Brain (organoid and tissue), 16 donors: ENCODE measurements at places on chromosomes 12 and 14.

DNA sequence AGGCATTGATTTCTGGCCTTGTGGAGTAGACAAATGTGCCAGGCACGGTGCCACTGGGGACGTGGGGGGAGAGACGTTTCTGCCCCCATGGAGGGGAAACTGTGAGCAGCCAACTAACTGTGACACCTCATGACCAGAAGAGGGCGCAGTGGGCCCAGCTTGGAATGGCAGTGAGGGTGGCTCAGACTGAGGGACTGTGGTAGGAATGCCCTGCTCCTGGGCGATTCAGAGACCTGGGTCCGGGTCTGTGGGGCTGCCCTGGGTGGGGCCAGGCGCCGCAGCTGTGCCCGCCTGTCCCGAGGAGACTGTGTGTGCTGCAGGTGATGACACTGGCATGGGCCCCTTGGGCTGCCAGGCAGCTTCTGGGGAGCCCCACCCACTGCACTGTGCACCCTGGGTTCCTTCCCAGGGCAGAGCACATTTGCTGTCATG is 60.6 kb downstream of the SLC25A47 start:
- DNase-seq = no peak

GRCh38 chr12:43271659-43272058 is 280.3 kb downstream of the ADAMTS20 start:
- DNase-seq = no peak

DNA sequence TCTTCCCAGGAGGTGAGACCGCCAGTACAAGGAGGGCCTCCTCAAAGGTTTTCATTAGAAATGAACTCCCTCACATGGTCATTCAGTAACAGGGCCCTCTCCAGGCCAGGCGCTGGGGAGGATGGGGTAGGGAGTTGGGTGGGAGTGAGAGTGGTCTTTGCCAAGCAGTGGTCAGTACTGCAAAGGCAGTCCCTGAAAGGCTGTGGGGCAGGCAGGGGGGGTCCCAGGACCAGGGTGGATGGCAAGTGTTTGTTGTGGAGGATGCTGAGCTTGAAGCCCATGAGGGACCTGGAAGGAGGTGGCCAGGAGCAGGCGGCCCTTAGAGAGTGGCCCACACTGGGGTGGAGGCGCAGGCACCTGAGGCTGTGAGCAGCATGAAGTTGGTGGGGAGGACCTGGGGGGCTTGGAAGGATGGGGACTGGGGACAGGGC is 26.1 kb downstream of the CEP170B start:
- no peak for DNase-seq

DNA sequence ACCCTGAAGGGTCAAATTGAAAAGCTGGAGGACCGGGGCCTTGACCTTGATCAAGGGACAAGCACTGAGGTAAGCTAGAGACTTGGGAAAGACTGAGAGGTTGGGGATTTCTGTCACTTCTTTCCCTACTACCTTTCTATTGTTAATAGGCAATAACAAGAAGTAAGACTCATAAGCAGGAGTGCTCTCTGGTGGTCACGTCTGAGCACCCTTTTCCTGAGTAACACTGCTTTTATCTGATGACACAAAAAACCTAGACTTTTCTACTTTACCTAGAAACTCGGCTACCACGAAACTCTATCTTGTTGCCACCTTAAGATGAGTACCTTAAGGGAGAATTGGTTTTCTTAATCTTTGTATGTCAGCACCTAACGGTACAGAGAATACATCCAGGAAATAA is 35.5 kb upstream of the PPFIBP1 start:
- no peak for DNase-seq

- DNase-seq = no peak
Observed at GRCh38 chr12:67827820-67828383, 161.3 kb upstream of the IFNG-AS1 start.

GRCh38 chr12:78787576-78787975 is 77.0 kb upstream of the SYT1 start:
- no peak for DNase-seq

DNA sequence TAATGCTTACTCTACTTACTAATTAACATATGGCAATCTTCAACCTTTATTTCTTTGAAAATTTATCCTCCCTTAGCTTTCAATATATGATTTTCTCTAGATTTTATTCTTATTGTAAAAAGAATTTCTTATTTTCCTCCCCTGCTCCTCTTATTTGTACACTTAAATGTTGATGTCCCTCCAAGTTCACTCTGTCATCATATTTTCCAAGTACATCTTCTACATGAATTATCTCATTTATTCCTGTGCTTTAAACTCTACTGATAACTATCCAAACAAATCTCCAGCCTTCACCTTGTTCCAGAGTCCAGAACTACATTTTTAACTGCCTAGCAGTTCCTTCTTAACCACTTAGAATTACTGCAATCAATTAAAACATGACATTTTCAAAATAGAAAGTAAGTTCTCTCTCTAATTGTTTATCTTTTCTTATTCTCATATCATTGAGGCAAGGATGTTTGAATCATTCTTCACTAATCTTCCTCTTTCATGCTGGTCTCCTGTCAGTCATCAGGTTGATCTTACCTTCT is 261.6 kb upstream of the FAR2 start:
- no peak for DNase-seq

DNA sequence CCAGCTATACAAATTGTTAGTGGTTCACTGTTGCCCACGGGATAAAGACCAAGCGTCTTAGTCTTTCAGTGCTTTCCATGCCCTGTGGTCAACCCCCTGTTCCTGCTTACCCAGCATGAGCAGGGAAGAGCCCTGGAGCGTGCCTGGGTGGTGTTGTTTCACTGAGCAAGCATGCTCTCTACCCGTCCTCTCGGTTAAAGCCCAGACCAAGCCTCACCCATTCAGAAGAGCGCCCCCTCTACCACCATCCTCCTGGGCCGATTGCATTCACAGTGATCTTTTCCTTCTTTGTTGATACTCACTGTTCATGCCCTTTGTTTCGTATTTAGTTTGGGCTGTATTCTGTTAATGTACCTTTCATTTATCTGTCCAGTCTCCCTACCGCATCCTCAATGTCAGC is 25.1 kb downstream of the DYRK4 start:
- no peak for DNase-seq

- DNase-seq = no peak
Observed at GRCh38 chr12:48043771-48044170, 39.5 kb upstream of the COL2A1 start.

- no peak for DNase-seq
Observed at GRCh38 chr12:96395236-96395635, 5.0 kb downstream of the CDK17 start.

DNA sequence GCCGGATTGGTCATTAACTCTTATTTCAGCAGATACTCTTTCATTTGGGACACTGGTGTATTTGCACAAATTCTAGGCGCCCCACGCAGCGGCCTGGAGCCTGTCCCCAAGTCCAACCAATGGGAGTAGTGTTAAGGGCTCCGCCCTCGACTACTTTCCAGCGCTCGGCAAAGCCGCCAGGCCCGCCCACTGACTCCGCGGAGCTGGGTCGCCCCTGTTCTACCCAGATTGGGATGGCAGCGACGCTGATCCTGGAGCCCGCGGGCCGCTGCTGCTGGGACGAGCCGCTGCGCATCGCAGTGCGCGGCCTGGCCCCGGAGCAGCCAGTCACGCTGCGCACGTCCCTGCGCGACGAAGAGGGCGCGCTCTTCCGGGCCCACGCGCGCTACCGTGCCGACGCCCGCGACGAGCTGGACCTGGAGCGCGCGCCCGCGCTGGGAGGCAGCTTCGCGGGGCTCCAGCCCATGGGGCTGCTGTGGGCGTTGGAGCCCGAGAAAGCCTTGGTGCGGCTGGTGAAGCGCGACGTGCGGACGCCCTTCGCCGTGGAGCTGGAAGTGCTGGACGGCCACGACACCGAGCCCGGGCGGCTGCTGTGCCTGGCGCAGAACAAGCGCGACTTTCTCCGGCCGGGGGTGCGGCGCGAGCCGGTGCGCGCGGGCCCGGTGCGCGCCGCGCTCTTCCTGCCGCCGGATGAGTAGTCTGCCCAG is at the start of gene ACOT6:
ACOT6 (plus strand) TSS at position 179 of the 707 bp plus-strand sequence; CDS start at position 234, 55 bp downstream.
- peak; percentile 67 for DNase-seq

DNA sequence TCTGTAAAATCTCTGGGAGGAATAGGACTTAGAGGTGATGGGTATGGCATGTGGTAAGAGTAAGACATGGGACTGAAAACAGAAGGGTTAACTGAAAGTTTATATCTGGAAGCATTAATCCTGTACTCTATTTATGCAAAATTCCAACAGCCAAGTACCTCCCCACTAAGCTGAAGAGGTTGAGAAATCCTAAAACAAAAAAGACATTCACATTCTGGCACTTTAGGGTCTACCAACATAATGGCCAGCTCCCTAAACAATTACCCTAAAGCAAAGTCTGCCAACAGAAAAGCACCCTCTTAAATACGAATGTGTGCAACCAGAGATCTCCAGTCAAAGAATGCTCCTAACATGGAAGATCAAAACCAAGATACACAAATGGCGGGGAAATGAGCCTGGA is 87.4 kb downstream of the GTF2A1 start:
- DNase-seq = no peak

GRCh38 chr12:130568501-130568900 is 147.6 kb downstream of the RIMBP2 start:
- no peak for DNase-seq
